ENCODE measurements at places on chromosomes 4 and X.

DNA sequence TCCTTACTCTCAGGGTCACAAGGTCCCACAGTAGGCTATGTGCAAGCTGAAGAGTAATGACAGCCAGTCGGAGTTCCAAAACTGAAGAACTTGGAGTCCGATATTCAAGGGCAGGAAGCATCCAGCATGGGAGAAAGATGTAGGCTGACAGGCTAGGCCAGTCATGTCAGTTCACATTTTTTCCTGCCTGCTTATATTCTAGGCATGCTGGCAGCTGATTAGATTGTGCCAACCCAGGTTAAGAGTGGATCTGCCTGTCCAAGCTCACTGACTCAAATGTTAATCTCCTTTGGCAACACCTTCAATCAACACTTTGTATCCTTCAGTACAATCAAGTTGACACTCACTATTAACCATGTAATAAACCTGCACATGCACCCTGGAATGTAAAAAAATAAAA lies 960.9 kb upstream of the HS3ST1 start:
- DNase-seq = peak; percentile 69

DNA sequence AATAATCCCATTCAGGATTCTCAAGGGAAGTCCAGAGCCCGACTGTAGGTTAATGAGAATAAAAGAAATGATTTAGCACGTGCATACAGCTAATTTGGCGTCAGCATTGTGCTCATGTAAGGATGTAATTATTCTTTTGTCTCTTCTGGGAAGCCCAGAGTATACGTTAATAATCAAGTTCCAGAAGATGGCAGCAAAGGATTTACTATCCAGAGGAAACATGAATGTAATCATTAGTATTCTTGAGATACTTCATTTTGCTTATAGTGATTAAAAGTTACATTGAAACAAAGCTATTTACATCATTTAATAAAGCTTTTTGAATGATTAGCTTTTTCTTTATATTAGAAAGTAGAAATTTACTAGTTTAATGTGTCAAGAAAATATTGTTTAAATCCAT lies 27.1 kb upstream of the MAP9 start:
- DNase-seq = peak; percentile 68

- no peak for DNase-seq
Measured at GRCh38 chrX:41542135-41542534, 95.0 kb downstream of the NYX start.

DNA sequence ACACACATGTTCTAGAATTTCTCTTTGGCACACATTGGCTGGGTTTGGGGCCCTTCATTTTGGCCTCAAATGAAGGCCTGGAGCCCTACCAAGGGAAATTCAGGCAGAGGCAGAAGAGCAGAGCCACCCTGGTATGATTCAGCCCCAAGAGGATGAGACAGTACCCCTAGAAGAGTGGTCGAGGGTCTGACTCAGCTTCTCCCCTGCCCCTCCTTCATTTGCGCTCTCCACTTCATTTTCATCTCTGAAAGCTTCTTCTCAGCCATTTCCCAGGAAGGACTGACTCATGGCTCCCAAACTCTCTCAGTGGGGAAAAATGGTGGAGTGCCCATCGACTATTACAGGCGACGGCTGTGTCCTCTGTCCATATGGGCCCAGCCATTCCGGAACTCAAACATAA lies 43.5 kb downstream of the MAMLD1 start:
- DNase-seq = no peak

DNA sequence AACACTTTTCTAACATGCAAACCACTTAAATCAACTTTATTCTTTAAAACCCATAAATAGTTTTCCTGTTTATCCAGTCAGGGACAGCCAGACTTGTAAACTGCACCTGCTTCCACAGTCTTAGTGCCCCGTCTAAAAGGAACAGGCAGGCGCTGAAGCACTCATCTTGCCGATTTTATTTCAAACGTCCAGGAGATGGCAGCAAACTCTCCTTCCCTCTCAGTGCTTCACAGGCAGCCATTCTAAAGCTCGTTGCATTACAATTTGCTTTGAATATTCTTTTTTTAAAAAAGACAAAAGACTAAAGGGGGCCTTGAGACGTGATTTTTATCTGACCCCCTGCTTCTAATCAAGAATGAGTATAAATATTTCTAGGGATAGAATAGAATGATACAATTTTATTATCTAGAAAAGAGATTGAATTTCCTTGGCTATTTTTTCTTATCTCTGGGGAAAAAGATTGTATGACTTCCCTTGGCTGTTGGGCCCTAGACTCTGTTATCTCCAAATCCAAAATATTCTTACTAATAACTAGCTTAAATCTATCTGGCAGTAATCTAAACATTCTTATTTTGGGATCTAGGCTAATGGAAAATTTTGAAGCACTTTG lies 93.6 kb upstream of the MYOZ2 start:
- DNase-seq = peak; percentile 76

DNA sequence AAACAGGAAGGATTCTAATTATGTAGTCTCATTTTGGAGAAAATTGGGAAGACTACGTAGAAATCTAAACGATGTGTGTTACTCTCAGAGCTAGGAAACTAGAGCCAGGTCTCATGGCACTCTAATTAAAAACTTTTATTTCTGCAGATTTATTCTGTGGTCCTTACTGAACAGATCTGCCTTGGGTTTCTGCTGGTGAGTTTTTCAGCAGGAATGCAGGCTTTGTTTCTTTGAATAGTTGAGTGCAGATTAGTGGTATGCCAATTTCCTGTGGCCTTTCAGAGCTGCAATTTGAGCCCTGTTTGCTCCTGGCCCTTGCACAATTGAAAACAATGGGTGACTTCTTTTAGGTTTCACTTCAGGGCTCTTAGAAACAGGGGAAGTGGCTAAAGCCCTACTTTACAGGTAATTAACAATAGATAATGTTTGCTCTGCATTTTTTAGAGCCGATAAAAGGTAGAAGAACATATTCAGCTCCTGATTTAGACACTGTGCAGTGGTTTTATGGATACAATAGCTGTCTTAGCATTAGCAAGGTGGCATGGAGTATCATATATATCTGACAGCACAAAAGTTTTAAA lies 21.8 kb downstream of the SPRY1 start:
- DNase-seq = peak; percentile 92

DNA sequence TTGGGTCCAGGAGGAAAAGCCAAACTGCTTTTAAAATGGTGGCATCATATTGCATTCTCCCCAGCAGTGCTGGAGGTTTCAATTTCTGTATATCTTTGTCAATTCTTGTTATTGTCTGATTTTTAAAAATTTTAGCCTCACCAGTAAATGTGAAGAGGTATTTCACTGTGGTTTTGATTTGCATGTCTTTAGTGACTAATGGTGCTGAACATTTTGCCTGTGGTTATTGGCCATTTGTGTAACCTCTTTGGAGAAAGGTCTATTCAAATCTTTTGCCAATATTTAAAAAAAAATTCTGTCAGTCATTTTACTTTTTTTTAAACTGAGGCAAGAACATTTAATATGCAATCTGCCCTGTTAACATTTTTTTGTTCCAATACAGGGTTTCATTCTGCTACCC lies 322.1 kb downstream of the TLL1 start:
- DNase-seq = no peak

DNA sequence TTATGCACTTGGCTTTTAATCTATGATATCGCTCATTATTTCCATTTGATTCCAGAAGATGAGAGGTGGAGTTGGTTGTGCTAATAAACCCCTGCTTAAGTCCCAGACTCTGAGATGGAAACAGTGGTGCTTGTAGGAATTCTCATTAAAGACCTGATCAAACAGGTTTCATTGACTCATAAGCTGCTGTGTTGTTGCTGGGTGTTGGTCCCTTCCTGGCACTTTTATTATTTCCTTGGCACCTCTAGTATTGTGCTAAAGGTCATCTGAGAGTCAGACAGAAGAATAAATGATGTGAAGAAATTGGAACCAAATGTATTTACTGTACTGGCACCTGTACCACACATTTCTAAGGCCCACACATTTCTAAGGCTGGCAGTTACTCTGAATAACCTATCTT lies 544.7 kb upstream of the NR3C2 start:
- peak; percentile 88 for DNase-seq

DNA sequence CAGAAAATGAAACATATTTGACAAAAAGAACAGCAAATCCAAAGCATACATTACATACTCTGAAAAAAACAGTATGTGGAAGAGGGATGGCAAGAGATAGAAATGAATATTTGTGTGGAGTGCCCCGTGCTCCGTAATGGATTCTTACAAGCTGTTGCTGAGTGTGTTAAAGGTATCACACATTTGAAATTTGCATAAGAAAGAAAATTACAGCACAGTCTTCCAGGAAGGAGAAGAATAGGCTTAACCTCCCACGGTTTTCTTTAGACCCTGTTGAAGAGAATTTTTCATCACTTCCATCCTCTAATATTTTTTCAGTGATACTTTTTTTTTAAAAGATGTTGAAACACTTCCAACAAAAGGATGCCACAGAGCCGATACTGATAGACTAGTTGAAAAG lies 1489.4 kb downstream of the RAPGEF2 start:
- DNase-seq = no peak

- DNase-seq = peak; percentile 99
Measured at GRCh38 chr4:2937146-2937857, 25.9 kb downstream of the NOP14 start.

- no peak for DNase-seq
Measured at GRCh38 chr4:28211676-28212470, 1351.2 kb downstream of the STIM2 start.

DNA sequence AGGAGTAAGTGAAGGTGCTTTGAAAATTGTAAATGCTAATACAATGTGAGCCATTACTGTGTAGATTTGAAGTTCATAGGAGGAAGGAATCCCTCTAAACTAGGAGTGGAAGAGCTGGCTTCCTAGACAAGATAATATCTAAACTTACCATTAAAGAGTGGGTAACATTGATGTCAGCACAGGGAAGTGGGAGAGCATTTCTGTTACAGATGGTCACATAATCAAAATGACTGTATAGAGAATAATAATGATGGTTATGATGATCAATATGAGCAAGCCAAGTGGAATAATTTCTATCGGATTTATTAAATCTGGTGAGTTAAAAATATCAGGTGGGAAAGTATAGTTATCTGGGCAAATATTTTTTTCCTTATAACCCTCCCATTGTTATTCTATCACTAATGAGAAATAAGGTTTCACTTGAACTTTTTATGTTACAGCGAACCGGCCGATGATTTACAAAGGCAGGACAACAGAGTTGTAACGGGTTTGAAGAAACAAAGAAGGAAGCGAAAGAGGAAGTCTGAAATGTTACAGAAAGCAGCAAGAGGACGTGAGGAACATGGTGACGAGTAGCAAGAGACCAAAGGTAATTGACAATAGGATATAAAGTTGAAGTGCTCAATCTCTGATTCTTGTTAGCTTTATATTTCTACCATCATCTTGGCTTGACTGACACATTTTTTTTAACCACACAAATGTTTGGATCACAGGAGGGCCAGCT lies 43.5 kb downstream of the FMR1NB start:
- DNase-seq = no peak

DNA sequence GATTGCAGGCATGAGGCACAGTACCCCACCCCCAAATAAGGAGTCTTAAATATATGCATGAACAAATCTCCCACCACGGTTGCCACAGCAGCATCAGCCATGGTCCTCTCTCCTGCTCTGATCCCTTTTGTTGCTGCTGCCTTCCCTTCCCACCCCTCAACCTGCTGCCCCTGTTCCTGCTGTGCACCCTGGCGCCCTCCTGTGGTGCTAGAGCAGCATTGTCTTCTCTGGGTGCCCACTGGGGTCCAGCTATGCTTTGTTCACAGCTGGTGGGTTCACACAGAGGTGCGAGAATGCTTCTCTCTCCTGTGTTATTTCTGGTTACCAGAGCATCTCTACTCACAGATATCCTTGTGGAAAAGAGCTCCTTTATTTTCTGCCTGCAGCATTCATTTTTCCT lies 116.2 kb downstream of the GATB start:
- DNase-seq = no peak

DNA sequence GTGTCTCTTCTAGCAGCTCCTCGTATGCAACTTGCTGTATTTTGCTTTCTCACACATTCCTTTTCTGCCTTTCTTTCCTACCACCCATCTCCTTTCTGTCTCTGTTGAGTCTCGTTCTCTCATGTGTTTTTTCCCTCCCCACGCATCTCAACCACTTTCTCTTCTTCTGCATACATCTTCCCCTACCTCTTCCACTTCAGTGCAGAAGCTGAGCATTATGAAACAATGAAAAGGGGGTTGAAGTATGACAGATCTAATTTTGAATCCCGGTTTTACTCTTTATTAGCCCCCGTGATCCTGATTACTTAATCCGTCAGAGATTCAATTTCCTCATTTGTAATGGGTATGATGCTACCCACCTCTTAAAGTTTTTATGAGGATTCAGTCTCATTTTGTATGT lies 7.3 kb downstream of the FAM241A start:
- DNase-seq = no peak

DNA sequence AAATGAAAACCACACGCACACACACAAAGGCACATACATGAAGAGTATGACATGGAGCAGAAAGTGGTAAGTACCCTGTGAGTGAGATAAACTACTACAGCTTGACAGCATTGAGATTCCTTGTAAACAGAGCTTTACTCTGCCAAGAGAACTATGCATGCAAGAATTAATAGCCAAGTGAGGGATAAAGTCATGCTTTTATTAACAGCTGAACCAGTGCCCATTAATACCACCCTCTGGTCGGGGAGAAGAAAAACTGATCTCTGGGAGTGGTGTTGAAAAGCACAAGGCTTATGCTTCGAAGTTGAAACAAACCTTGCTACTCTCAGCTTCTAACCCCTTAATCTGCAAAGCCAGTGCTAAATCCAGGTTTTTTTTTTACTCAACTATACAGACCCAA lies 95.9 kb upstream of the C1QTNF7 start:
- no peak for DNase-seq

DNA sequence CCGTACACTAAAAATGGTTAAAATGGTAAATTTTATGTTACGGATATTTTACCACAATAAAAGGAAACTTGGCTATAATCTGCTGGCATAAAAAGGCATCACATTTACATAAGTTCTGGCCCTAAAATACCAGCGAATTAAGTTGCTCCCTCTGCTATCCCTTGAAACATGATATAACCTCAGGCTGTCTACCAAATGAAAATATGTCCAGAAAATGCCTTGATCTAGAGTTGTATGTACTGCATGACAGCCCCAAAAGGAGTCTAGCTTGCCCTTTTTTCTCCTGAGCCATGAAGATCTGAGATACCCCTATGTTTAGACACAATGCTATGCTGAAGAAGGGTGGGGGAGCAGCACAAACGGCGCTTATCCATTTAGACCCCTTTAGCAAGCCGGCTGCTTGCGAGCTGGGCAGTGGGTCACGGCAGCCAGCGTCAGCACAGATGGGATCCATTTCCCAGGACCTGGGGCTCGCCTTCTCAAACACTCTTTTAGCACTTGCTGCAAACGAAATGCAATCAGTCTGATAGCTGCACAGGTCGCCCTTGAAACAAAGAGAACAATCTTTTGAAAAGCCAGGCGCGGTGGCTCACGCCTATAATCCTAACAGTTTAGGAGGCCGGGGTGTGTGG lies 77.0 kb downstream of the AFAP1 start:
- no peak for DNase-seq

- DNase-seq = no peak
Measured at GRCh38 chr4:78567500-78568060, 16.0 kb downstream of the ANXA3 start.

DNA sequence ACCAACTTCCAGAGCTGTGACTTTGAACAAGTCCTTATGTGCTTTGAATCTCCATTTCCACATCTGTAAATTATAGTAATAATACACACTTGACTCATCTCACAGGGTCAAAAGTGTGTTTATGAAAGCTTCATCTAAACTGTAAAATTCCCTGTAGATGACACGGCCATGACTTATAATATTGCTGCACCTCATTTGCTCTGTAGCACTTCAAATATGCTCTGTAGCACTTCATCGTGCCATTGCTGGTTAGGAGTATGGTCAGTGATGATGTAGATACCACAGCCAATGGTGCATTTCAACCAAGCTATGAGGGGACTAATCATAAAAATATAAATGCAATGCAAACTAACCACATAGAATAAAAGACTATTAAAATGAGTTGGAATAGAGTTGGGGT lies 318.6 kb downstream of the ANK2 start:
- peak; percentile 15 for DNase-seq

Measured in bronchial epithelial cell (primary cell).